ENCODE measurements at places on chromosomes 12 and 14.
A peak's percentile ranks its signal among the peaks of the same experiment; 100 is the strongest.

GRCh38 chr14:73717711-73718417 lies 3.7 kb upstream of the PNMA1 start:
- peak; percentile 76 for DNase-seq

GRCh38 chr12:111138016-111138415 lies 217.6 kb upstream of the MYL2 start:
- no peak for DNase-seq

DNA sequence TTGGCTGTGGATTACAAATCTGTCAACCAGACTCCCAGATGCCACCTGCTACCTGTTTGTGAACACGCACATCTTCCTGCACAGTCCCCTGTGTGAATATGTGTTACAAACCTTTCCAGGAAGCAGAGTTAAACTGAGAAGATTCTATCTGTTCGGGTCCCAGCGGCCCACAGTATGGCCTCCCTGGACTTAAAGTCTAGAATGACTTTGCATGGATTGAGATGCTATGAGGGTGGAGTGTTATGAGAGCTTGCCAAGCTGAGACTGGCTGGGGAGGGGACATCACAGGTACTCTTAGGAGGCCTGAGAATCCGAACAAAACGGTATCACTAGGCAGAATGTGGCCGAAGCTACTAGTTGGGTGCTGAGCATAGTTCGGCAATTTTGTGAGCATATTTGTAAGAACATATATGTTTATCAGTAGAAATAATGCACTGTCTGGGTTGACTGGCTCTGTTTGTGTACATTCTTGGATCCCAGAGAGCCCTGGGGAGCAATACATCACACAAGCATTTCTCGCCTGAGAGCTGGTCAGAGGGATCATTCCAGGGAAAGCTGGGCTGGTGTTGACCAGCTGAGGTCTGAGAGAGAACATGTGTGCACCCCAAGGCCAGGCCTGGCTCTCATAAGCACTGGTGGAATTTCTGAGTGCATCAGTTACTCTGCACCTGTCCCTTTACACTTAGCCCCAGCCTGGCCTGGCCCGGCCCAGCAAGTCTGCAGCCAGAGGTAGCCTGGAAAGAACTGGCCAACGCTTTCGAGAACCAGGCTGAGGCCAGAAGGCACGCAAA lies 29.8 kb upstream of the LTBP2 start:
- peak; percentile 60 for DNase-seq

DNA sequence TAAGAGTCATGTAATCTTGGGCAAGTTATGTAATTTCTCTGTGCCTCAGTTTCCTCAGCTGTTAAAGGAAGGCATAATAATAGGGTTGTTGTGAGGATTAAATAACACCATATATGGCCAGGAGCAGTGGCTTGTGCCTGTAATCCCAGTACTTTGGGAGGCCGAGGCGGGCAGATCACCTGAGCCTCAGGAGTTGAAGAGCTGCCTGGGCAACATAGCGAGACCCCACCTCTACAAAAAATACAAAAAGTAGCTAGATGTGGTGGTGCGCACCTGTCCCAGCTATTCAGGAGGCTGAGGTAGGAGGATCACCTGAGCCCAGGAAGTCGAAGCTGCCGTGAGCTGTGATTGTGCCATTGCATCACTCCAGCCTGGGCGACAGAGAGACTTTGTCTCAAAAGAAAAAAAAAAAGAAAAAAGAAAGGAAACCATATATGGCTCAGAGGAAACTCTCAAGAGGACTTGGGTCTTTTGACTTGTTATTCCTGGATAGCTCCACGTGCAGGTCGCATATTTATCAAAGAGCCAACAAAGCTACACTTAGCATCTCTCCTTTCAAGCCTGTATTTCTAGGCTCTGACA lies 6.9 kb downstream of the GPRC5A start:
- DNase-seq, result no peak

DNA sequence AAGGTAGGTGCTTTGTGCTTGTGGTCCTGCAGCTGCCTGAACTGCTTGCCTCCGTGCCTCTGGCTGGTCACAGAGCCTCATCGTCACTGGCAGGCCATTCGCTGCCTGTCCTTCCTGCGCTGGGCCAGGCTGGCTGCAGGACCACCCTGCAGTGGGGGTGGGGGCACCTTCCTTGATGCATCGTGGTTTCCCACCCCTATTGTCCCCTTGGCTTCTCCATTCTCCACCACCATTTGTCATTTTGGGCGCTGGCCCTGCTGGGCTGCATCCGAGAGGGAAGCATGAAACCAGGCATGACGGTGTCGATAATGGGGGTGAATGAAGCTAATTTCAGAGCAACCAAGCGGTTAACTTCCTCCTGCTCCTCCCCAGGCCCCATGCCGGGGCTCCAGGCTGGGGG lies 127.7 kb downstream of the NRXN3 start:
- no peak for DNase-seq

GRCh38 chr14:54259821-54260220 lies 137.0 kb upstream of the CDKN3 start:
- DNase-seq, result no peak

GRCh38 chr14:62098357-62098756 lies 336.1 kb downstream of the SNAPC1 start:
- DNase-seq, result no peak

- DNase-seq, result peak; percentile 58
Measured at GRCh38 chr12:68317047-68317667, 15.0 kb downstream of the MDM1 start.

GRCh38 chr12:104638851-104639240 lies 182.1 kb downstream of the CHST11 start:
- DNase-seq, result no peak

- no peak for DNase-seq
Measured at GRCh38 chr12:48280572-48280971, 70.1 kb downstream of the ZNF641 start.

DNA sequence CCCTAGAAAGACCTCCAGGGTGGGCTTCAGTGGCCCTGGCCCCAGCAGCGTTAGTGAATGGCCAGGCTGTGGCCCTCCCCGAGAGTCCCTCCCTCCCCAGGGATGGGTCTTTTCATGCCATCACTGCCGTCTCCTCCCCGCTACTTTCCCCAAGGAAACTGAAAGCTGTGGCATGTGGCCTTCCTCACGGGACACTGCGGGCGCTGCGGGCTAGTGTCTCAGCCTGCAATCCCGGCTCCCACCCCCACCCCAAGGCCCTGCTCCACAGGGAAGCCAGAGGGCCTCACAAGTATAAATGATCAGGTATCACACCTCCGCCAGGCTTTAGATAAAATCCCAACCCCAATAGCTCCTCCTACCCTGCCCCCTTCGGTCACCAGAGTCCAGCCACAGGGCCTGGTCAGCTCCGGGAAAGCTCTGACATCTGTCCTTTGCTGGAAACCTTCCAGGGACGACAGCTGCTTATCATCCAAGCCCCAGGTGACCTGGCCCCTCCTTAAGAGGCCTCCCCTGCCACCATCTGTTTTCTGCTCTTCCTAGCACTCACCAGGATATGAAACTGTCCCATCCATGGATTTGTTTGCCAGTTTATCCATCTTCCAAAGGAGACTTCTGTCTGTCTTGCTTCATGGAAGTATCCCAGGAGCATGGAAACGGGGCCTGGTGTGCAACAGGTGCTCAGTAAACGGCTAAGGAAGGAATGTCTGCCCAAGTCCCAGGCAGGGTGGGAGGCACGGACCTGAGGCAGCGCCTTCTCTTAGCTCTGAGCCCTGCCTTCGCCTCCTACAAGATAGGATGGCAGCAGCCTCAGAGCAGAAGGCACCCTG lies 31.6 kb downstream of the CCDC85C start:
- DNase-seq, result no peak

GRCh38 chr12:46370792-46371717 lies 1.5 kb downstream of the SLC38A2 start:
- peak; percentile 82 for DNase-seq

- DNase-seq, result no peak
Measured at GRCh38 chr12:53631721-53632120, 5.5 kb upstream of the ATF7 start.

- peak; percentile 49 for DNase-seq
Measured at GRCh38 chr12:90959032-90959431, 4.1 kb upstream of the CCER1 start.

GRCh38 chr12:74619084-74619483 lies 81.4 kb downstream of the ATXN7L3B start:
- DNase-seq, result no peak

GRCh38 chr14:27672047-27672446 lies 1074.2 kb upstream of the NOVA1 start:
- DNase-seq, result no peak

DNA sequence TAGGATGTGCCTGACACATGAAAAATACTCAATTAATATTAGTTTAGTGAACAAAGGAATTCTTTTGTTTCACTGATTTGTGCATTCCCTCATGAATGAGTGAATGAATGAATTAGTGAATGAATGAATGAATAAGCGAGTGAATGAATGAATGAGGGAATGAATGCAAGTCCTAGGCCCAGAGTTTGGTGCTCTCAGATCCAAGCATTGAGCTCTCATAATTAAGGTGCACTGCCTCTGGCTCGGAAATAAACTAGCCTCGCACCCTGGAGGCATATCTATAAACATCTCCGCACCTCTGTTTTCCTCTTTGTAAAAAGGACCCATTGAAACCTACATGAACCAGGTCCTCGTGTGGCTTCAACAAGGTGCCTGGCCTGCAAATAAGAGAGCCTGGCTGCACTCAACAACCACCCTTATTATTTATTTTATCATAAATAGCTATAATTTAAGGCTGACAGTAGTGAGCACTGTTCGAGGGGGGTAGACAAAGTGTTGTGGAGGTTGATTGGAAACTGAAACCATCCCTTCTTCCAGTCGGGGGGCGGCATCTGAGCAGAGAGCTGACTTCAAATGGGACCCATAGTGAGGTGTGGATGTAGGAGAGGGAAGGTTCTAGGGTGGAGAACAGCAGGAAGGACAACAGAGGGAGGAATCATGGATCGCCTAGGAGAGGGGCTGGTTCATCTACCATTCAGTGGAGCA lies 316.8 kb downstream of the BCL11B start:
- no peak for DNase-seq

DNA sequence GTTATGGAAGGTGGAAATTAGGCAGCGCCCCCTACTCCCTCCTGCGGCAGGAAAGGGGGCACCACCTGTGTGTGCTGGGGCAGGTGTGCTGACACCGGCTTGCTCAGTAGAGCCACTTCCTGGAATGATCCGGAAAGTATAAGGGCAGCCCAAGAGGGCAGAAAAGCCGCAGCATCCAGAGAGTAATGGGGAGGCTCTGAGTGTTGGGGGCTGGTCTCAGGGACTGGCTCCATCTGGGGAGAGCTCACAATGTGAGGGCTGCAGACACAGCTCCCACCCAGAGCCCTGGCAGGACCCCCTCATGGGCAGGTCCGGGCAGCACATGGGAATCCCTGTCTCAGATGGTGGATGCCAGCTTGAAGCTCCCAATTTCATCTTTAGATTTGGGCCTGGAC lies 187.6 kb upstream of the C14orf180 start:
- no peak for DNase-seq

DNA sequence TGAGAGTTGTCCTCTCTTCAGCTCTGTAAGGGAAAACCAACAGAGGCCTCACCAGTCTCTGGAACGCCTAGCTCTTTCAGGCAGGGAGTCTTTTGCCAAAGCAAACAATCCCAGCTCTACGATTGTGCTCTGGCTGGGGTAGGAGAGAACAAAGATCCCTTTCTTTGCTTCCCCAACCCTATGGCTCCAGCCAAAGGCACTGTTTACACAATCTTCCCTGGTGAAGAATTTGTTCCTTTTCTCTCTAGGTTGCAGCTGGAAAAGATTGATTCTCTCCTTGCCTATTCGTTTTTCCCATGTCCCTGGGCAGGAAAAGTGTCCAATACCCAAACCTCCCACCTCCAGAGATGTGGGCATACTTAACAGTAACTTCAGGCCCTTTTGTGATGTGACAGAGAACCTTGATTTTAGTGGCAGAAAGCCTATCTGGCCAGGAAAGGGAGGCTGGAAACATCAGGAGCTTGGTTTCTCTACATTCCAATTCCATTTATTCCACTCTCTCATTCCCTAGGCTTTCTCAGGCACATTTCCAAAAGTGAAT lies 16.8 kb downstream of the ATP5MC2 start:
- peak; percentile 29 for DNase-seq

GRCh38 chr14:25371068-25371467 lies 321.1 kb upstream of the STXBP6 start:
- no peak for DNase-seq

- no peak for DNase-seq
Measured at GRCh38 chr12:92676710-92677109, 26.1 kb upstream of the PLEKHG7 start.

- DNase-seq, result no peak
Measured at GRCh38 chr12:3964439-3964838, 91.2 kb upstream of the PARP11 start.

Measured in amniotic epithelial cell (primary cell).